ENCODE measurements at places on chromosomes 7 and 10. TPM values are rescaled to one million over a fixed set of nuclear protein-coding genes. Genes with fewer than 3 reads are reported as not detected.

DNA sequence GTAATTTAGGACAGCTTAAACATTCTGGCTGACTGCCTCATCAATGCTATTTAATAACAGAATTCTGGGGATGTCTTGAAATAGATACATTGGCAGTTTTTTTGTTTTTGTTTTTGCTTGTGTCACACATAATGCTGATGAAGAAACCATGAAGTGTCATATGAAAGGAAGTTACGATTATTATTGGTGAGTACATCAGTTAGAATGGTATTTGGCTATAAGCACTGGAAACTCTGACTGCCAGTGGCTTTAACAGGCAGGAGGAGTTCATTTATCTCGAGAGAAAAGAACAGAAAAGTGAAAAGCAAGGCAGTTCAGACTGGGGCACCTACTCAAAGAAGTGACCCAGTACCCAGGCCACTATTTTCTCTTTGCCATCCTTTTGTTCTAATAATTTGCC is 18.1 kb downstream of the LSM8 start:
- no peak for DNase-seq

GRCh38 chr7:112898432-112899290 is 108.5 kb upstream of the TMEM168 start:
- DNase-seq: peak; percentile 15

- peak; percentile 19 for DNase-seq
Observed at GRCh38 chr7:140048989-140049338, 13.8 kb downstream of the PARP12 start.

GRCh38 chr7:29793507-29793906 is 12.8 kb upstream of the WIPF3 start:
- no peak for DNase-seq

- peak; percentile 51 for DNase-seq
Observed at GRCh38 chr7:4479367-4480039, 202.6 kb upstream of the FOXK1 start.

GRCh38 chr10:75019370-75019769 is 92.1 kb upstream of the SAMD8 start:
- no peak for DNase-seq

- peak; percentile 74 for DNase-seq
Observed at GRCh38 chr7:8435095-8435494, 1.7 kb downstream of the NXPH1 start.

- DNase-seq: no peak
Observed at GRCh38 chr7:156950381-156950858, 908 bp downstream of the NOM1 start.

DNA sequence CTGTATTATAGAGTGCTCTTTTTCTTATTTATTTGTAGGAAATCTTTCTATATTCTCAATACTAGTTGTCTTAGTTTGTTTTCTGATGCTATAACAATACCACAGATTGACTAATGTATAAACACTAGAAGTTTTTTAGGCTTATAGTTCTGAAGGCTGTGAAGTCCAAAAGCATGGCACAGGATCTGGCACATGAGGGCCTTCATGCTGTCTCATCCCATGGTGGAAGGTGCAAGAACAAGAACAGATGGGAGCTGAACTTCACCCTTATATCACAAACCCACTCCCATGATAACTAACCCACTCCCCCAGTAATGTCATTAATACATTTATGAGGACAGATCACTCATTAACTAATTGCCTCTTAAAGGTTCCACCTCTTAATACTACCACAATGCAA is 109.7 kb downstream of the AVL9 start:
- DNase-seq: no peak

DNA sequence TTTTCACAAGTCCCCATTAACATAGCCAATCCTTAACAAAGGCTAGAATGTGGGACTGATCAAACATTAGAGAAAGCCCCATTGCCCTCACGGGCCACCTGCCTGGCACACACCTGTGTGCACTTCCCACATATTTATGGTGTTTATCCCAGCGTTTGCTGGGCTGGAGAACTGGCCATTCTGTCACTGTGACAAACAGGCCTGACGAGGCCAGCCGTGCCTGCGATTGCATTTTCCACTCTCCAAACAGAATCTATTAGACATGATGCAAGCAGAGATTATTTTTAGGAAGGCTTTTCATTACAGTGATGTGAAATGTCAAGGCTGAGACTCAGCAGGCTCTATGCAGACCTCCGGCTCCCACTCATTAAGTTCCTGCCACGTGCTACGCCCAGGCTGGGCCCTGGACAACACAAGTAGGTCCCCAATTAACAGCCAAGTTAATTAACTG is 20.4 kb downstream of the PTPRN2 start:
- DNase-seq: no peak

GRCh38 chr7:142188846-142189245 is 69.0 kb downstream of the PRSS58 start:
- no peak for DNase-seq

GRCh38 chr7:135076882-135077281 is 71.0 kb upstream of the TMEM140 start:
- no peak for DNase-seq

DNA sequence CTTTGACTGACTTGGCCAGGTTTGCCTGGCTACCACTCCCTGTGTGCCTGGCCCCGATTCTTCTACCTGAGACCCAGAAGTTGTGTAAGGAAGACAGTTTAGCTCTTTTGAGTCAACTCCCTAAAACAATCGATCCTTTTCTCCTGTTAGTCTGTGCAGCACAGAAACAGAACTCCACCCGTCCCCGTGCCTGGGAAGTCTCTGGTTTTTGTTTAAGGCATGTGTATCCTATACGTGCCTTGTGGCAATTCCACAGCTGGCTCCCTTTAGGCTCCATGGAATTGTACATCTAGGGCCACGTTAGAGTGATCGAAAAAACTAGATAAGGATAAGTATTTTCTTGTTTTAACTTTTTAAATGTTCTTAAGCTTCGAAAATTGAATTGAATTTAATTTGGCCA is 131.6 kb downstream of the BICC1 start:
- DNase-seq: no peak

DNA sequence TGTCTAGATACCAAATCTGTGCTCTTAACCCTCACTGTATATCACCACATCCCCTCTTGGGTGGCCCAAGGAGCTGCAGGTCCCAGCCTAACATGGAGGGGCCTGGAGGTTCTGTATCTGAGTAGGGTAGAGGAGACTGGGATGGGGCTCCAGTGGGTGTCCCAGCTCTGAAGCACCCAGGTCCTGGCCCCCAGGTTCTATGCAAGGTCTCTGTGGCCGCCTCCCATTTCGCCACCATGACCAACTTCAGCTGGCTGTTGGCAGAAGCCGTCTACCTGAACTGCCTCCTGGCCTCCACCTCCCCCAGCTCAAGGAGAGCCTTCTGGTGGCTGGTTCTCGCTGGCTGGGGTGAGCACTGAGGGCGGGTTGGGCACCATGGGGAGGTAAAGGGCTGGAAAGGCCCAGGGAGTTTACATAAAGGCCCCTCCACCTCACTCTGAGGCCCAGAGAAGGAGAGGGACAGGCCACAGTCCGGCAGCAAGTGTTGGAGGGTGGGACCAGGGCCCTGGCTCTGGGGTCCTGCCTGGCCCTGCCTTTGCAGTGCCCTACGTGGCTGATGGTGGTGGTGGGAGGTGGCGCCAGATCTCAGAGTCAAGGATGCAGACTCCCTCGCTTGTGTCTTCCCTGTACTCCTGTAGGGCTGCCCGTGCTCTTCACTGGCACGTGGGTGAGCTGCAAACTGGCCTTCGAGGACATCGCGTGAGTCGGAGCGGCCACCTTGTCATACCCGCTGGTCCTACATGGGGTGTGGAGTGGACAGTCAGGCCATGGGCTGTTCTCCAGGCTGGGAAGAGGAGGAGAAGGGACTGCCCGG is 10.2 kb downstream of the GHRHR start:
- DNase-seq: no peak

GRCh38 chr7:85774986-85775385 is 588.1 kb upstream of the SEMA3D start:
- DNase-seq: no peak

Gene FAM221A
- total RNA-seq: 21.5 TPM

Gene HILPDA
- total RNA-seq: 33.9 TPM

Gene MAGI2
- 27.3 TPM for total RNA-seq

Gene PLAC9
- 16.7 TPM for total RNA-seq

Gene BMPER
- total RNA-seq: 0.69 TPM

Gene NPTX2
- total RNA-seq: 14.0 TPM

Measured in H1 (cell line).